ENCODE measurements at places on chromosomes 5 and 9.

- no peak for DNase-seq
Measured at GRCh38 chr5:73119451-73120157, 771 bp upstream of the TMEM171 start.

GRCh38 chr5:113806250-113806649, 292.8 kb downstream of the YTHDC2 start:
- no peak for DNase-seq

GRCh38 chr5:32625547-32625946, 40.2 kb downstream of the SUB1 start:
- no peak for DNase-seq

GRCh38 chr9:23707249-23707648, 118.8 kb downstream of the ELAVL2 start:
- DNase-seq: no peak

- DNase-seq: no peak
Measured at GRCh38 chr9:90007516-90008440, 403.0 kb downstream of the GADD45G start.

DNA sequence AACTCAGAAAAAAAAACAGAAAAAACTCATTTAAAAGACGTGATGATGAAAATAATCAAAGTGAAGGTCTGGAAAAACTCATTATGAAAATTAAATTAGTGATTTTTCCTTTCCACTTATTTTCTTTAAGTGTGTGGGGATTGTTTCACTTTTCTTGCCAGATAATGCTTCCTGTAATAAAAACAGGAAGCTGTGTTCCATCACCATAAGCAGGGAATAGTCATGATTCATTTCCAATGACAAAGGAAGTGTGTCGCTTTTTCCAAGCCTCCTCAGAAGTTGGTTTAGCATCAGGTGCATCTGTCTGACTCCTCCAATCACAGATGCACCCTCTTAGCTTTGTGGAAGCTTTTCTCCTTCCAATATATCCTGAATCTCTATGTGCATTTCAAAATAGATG, 2068.7 kb downstream of the MAT2B start:
- DNase-seq: no peak

GRCh38 chr5:42680046-42680445, 76.6 kb upstream of the CCDC152 start:
- no peak for DNase-seq

DNA sequence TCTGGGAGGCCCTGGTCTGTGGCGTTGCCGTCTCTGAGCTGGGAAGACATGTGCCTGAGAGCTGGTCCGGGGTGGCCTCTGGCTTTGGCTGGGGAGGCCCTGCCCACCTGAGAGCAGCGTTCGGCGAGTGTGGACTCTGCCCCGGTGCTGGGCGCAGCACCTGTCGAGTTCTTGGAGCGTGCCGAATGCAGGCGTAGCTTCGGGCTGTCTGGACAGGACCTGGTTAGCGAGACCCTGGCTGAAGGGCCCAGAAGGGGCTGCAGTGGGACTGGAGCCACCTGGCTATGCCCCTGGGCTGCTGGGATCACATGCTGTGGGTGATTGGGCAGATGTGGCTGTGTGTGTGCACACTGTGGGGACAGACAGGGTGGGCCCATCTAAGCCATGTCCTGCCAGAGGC, 56.5 kb downstream of the RXRA start:
- no peak for DNase-seq

- no peak for DNase-seq
Measured at GRCh38 chr5:170290498-170290897, 7.1 kb downstream of the LCP2 start.

DNA sequence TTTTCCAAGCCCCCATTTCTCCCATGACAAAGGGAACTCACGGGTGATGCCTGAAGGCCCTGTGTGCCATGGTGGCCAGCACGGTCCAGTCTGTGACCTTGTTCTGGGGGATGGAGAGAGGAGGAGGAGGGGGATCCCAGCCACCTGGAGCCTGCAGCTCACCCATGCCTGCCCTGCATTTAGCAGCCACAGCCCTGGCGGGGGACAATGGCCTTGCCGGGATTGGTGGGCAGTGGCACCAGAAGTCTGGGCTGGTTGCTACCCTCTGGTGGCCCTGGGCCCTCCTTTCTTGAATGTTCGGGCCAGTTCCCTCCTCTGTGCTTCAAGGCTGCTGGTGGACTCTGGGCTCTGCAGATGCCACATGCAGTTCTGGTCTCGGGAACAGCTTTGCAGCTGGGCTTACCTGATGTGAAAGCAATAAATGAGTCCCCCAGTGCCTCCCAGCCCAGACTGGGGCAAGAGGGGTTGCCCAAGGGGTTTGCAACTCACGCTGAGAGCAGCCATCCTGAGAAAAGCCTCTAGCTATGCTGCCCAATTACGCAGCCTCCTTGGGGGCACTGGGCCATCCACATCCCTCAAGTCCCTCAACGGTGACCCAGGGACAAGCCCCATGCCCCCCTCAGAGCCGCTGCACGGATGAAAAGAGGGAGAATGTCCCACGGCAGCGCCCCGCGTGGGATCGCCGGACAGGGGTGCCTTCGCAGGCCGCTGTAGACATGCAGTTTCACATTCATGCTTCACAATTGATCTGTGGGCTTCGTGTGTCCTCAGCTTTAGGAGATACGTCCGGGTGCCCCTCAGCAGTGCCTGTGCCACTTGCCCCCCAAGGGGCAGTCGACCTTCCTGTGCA, 49.2 kb upstream of the FCN1 start:
- DNase-seq: no peak

DNA sequence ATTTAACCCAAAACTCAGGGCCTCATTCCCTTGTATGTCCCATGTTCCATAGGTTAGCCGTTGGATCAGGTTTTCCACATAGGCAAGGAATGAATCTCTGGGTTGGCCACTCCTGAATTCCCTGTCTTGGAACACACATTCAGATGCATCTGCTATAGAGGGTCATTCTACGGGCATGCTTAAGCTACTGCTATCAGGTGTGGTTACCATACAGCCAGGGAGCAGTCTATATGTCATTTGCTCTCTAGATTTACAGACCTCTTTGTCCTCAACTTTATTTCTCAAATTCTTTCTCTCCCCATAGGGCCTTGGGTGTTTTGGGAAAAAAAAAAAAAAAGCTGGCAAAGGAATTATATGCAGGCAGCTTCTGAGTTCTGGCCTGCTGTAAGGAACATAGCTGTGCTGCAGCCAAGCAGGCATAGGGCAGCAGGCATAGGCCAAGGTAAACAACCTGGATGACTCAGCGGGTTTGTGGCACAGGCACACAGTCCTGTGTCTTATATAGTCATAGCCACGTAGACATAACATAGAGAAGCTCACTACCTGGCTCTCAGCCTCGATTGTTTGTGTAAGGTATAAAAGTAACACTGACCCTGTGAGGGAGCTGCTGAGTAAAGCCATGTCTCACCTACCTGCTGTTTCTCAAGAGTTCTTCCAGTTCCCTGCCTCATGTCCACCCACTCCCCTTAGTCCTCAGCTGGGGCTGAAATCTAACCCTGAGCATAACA, 141.5 kb downstream of the OSTF1 start:
- no peak for DNase-seq

GRCh38 chr5:123505633-123506032, 6.3 kb upstream of the CSNK1G3 start:
- DNase-seq: no peak

DNA sequence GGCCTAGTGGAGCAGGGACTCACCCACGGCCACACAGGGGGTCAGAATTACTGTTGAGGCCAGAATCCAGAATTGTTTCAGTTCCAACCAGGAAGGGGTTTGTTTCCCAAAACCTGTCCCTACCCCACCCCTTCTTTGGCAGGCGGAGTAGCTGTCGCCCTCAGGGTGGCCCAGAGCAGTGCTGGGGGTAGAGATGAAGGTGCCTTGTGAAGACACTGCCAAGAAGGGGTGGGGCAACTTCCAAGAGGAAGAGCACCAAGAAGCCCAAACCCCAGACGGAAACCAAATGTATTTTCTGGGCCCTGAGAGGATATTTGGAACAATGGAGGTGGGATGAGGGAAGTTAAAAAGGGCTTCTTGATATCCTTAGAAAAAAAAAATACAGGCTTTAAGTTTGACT, 11.4 kb upstream of the NDST1 start:
- no peak for DNase-seq
